ENCODE measurements at places on chromosomes 5 and 9.

- no peak for DNase-seq
These were observed 20.5 kb downstream of the SRFBP1 start for GRCh38 chr5:121982146-121982892.

GRCh38 chr5:28132151-28132550 lies 1093.8 kb upstream of the CDH9 start:
- DNase-seq: no peak

- DNase-seq: no peak
These were observed 19.1 kb downstream of the TNFSF8 start for GRCh38 chr9:114911167-114911821.

- DNase-seq: no peak
These were observed 112.1 kb downstream of the ADRB2 start for GRCh38 chr5:148938522-148938882.

DNA sequence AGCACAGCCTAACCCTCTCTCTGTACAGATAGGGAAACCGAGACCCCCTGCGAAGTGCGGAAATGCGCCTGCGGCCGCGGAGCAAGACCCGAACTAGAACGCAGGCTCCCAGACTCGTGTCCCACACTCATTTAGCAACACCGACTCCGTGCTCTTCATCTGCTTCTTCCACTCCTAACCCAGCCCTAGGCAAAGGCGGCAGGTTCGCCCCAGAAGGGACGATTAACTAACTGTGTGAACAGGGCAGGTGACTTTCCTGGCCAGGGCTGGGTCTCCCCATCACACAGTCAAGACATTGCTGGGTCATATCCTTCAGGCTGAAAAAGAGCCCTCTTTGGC lies 903 bp downstream of the CDX1 start:
- DNase-seq: no peak

DNA sequence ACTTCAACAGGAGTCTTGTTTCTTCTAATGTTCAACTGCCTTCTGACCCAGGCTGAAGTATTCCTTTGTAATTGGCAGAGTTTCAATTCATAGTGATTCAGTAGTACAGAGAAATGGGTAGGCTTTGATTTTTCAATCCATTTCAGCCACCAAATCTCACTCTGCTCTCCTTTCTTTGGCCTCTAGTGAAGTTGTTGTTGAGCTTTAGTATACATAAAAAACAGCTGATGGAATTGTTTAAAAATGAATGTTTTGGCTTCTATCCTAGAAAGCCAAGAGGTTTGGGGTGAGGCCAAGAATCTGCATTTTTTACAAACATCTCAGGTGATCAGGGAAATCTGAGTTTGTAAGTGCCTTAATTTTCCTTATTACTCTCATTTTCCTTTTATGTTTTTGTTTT lies 182.9 kb upstream of the MAP1B start:
- no peak for DNase-seq

- no peak for DNase-seq
These were observed 1306.5 kb upstream of the CDH9 start for GRCh38 chr5:28344836-28345433.

All from Right ventricle myocardium inferior (tissue), 1 donor.